ENCODE measurements at places on chromosomes 6 and 20.

GRCh38 chr6:6217855-6218758 is 102.4 kb downstream of the F13A1 start:
- DNase-seq = no peak

DNA sequence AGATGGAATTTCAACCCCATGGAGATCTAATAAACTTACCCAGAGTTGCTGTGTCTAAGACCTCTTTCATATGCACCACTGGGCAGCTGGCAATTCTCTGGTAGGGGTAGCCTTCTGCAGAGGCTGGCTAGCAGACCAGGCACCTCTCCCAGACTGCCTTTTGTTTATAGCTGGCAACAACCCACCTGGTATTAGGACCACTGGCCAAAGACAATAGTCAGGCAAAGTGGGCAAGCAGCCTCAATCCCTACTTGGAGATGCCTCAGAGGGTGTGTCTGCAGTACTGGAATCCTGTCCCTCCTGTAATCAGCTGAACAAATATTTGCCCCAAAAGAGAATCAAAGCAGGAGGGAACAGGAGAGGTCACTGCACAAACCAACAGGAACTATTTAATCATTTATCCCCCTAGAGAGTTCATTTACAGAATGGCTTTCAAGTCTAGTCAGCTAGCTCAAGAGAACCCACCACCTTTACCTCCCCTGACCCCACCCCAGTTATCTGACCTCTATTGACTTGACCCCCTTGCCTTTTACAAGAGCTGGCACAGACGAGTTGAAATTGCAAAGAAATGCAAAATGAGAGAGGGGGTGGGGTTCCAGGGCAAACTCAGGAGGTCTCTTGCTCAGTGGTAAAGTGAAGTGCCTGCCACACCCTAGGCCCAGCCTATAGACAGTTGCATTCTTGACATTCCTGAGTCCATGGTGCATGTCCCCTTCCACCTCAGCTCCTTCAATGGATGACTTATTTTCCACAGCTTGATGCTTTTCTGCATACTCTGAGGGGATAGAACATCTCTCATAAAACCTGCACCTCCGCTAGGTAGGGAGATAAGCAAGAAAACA is 2.8 kb downstream of the BCL2L1 start:
- peak; percentile 32 for DNase-seq

DNA sequence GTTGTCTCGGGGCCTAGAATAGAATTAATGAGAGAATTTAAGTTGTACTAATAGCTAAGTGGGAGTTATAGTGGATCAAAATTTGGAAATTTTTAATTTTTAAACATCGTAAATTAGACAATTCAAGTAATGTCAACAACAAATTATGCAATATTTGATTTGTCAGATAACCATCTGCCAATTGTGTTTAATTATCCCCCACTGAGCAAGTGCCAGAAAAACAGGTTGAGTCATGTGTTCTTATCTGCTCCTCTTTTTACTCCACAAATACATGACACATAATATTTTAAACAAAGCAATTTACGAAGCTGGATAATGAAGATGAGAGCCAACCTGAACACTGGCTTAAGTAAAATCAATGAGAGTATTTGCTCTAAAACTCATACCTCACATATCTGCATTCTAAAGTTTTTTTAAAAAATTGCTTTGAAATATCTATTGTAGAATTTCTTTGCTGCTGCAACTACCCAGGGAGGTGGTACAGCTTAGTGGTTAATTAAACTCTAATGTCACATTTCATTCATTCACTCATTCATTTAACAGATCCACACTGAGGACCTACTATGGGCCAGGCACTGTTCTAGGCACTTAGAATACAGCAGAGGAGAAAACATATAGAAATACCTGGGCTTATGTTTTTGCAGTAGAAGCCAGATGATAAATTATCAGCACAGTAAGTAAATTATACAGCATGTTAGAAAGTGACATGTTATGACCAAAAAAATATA is 57.1 kb upstream of the MAP7 start:
- DNase-seq = no peak

GRCh38 chr20:37958856-37959520 is 56.1 kb downstream of the VSTM2L start:
- DNase-seq = no peak

GRCh38 chr6:53845280-53846195 is 50.7 kb downstream of the LRRC1 start:
- peak; percentile 81 for DNase-seq

DNA sequence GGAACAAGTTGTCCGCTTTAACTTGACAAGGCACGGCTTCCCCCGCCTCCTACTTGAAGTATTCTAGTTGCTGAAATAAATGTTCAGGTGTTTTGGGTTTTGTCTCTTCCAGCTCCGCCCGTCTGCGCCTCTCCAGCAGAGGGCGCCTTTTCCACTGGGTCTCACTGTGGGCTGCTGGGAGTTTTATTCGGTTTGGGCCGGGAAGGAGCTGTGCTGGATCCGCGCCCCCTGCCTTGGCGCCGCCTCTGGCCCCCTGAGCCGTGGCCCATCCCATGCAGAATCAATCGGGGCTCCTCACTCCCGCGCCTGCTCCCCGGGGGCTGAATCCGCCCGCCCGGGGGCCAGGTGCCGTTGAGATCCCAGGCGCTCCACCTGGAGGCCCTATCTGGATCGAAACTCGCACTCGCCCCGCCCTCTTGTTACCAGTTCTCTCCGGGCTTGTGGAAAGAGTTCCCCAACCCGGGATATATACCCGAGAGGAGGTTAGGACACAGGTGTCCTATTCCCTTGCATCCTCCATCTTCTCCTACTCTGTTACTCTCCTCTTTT is 51.0 kb upstream of the TCF21 start:
- DNase-seq = peak; percentile 19

GRCh38 chr6:30887901-30888815 is 3.8 kb downstream of the DDR1 start:
- no peak for DNase-seq

GRCh38 chr6:117309069-117309468 is 43.7 kb downstream of the VGLL2 start:
- no peak for DNase-seq

- DNase-seq = no peak
Observed at GRCh38 chr6:121510568-121511177, 75.2 kb downstream of the GJA1 start.

GRCh38 chr6:24710519-24711303 is 8.2 kb downstream of the C6orf62 start:
- no peak for DNase-seq

- DNase-seq = no peak
Observed at GRCh38 chr6:27066802-27067201, 180.7 kb upstream of the PRSS16 start.
